ENCODE measurements at places on chromosomes 16 and 17.

- DNase-seq, result no peak
Observed at GRCh38 chr17:27954548-27955495, 61.7 kb upstream of the LYRM9 start.

DNA sequence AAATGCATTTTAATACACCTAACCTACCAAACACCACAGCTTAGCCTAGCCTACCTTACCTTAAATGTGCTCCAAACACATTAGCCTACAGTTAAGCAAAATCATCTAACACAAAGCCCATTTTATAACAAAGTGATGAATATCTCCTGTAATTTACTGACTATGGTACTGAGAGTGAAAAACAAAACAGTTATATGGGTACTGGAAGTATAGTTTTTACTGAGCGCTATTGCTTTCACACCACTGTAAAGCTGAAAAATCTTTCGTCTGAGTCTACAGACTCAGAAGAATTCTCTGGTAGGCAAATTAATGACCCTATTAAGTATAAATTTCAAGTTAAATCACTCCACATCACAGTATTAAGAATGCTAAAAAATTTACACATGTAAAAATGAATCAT, 3.5 kb downstream of the GRB2 start:
- DNase-seq, result no peak

- no peak for DNase-seq
Observed at GRCh38 chr17:51951741-51952140, 206.8 kb downstream of the CA10 start.

DNA sequence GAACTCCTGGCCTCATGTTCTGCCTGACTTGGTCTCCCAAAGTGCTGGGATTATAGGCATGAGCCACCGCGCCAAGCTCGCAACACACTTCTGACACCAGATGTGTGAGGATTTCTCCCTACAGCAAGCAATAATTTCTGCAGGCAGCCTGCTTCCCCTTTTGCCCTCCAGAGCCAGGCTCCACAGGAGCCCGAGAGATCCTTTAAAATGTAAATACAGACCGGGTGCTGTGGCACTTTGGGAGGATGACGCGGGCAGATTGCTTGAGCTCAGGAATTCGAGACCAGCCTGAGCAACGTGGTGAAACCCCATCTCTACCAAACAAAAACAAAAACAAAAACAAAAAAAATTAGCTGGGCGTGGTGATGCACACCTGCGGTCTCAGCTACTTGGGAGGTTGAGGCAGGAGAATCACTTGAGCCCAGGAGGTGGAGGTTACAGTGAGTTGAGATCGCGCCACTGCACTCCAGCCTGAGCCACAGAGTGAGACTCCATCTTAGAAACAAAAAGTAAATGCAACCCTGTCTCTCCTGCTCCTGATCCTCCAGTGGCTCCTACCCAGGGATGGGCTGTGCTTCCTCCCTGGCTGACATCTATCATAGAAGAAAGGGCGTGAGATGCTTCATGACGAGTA, 14.7 kb downstream of the C16orf96 start:
- DNase-seq, result no peak

GRCh38 chr17:79845601-79845949, 6.3 kb upstream of the CBX4 start:
- DNase-seq, result no peak

- no peak for DNase-seq
Observed at GRCh38 chr16:14609716-14610115, 20.3 kb downstream of the PARN start.

DNA sequence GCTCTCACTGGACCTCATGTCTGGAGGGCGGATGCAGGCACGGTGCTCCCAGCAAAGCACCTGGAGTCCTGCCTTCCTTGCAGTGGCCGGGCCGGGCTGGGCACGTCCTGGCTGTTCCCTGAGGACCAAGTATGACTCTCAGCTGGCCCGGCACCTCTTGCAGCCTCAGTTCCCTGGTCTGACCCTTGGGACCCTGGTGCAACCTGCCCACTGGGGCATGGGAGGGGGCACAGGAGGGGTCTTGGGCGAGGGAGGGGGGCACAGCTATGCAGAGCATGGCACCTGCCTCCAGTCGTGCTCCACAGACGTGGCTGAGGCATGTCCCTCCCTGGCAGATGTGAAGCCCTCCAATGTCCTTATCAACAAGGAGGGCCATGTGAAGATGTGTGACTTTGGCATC, 19.6 kb downstream of the MAP2K3 start:
- no peak for DNase-seq

- DNase-seq, result no peak
Observed at GRCh38 chr16:1137604-1138003, 15.3 kb upstream of the CACNA1H start.

DNA sequence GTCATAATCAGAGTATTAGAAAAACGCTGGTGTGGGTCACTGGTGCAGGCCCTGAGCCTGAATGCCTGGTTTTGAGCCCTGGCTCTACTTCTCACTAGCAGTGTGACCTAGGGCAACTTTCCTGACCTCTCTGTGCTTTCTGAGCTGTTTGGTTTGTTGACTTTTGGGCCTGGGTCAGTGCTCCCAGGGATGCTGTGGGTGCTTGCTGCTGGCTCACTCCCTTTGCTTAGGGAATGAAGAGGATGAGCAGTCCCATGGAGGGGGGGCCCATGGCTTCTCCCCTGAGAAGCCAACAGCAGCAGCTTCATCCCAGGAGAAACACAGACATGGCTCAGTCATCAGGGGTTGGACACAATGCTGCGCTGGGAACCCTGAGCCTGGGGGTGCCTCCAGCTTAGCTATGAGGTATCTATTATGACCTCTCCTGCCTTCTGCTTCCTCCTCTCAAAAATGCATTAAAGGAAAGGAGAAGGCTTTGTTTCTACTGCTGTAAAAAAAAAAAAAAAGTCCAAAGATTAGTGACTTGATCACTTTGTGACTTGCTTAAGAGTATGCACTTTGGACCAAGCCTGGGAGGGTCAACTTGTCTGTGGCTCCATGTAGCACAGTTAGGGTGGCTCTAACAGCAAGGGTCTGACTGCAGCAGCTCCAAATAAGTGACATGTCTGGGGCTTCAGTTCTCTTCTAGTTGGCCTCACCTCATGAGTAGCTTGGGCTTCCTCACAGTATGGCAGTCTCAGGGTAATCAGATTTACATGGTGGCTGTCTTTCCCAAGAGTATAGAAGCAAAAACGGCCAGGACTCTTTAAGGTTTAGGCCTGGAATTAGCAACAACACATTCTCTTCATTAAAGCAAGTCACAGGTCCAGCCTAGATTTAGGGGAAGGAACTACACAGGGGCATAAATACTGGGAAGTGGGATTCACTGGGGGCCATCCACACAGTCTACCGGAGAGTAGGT, 13.0 kb downstream of the NKD1 start:
- no peak for DNase-seq

DNA sequence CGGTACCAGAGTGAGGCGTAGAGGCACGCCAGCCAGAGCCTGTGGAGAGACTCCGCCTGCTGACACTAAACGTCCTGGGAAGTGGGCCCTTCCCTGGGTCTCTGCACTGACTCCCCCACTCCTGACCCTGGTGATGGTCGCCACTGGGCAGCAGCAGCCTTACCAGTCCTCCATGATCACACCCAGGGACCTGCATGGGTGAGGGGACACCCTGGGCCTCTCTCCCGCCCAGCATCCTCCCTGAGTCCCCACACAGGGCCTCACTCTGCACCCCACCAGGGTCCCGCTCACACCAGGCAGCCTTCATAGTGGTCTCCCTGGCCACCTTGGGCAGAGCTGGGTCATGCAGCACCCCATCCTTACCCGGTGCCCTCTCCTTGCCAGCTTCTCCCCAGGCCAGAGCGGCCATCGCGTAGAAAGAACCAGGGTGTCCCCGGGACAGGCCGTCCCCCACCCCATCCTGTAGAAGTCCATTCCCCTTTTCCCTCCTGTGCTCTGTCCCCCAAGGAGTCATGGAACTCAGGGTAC, 10.7 kb downstream of the RGS11 start:
- no peak for DNase-seq

DNA sequence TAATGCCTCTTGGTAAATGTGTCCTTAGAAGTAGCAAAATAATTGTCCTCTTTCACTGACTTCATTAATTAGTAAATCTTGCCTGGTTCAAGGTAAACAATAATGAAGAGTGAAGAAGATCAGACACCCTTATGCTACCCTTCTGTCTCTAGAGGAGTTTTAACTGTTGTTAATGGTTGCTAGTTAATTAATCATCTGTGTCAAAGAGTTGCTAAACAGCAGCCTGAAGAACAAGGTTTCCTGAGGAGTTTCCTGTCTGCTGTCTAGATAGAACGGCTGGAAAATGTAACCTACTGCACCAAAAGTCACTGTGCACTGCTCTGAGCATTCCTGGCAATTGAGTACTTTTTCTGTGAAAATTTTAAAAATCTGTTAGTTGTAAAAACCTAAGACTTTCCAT, 131.3 kb downstream of the NLK start:
- DNase-seq, result no peak

DNA sequence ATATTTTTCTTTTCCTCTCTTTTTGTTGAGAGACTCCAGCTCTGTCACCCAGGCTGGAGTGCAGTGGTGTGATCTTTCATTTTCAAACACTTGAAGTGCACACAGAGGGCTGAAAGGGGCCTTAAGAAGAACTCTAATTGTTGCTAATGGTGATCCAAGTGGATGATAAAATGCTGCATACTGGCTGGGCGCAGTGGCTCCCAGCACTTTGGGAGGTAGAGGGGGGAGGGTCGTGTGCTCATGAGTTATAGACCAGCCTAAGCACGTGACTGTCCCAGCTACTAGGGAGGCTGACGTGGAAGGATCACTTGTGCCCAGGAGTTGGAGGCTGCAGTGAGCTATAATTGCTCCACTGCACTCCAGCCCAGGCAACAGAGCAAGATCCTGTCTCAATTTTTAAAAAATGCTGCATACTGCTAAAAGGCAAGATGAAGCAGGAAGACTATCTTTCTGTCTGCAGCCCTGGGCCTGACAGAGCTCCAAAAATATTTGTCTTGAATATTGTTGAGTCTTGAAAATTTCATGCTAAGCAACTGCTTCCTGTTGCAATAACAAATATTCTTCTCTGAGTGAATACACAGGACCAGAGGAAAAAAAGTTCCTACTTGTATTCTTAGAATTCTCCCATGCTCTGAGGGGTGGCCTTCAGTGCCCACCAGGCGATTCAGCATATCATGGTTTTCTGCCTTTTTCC, 63.7 kb upstream of the AKTIP start:
- no peak for DNase-seq

DNA sequence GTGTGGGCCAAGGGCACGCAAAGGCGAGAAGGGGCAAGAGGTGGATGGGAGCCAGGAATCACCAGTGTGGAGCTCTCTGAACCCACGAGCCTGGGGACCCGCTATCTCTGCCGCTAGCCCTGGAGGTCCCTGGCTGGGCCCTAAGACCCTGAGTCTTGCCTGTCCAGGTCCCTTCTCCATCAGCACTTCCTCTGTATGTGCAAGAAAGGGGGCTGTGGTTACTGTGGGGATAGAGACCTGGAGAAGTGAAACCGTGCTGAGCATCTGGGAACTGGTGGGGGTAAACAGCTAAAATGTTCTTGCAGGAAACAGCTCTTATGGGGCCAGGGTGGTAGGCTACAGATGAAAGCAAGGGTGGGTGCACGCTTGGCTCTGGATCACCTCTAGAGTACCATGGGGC, 3.1 kb downstream of the SPNS3 start:
- DNase-seq, result no peak

DNA sequence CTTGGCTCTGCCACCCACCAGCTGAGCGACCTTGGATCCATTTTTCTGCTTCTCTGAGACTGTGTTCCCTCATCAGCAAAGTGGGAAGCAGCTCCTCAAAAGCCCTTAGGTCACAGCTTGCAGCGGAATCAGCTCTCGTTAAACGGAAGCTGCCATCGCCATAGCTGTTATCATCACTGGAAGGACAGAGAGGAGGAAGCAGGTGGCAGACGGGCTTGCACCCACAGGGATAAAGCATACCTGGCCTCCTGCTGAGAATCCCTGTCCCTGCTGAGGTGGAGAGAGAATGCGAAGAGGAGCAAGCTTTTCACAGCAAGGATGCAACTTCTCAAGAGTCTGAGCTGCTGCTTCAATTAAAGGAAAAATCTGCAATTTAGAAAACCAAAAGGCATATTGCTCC, 106.6 kb downstream of the CLEC16A start:
- no peak for DNase-seq

GRCh38 chr17:44324092-44324570, 492 bp downstream of the SLC25A39 start:
- no peak for DNase-seq

DNA sequence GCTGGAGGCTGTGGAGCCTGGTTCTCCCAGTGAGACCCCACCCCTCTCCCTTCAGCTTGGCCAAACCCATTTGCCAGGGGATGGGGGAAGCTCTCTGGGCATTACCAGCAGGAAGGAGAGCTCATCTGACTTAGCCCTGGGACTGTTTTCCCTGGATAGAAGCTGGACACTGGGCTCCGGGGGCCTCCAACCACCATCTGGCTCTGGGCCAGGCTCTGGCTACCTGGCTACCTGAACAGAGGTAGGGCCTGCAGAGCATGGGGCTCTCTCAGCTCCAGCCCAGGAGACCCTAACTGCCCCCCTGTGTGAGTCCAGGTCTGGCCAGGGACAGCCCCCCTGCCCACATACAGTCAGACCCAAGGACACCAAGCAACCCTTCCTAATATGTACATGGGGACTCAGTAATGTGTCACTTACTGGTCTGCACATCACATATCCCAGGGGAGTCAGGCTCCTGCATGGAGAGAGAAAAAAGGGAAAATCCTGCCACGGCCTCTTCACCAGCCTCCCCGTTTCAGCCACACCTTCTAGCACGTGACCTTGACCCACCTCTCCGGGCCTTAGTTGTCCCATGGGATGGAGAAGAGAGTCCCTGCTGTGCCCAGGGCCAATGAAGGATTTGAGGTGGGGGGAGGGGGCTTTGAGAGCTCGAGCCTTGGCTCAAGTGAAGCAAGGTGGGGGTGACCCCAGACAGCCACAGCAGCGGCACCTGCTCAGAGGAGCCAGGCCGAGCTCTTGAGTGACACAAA, 13.8 kb downstream of the CNGB1 start:
- DNase-seq, result no peak
